ENCODE measurements at places on chromosomes 5 and 9.

- DNase-seq = no peak
Observed at GRCh38 chr9:137486545-137487453, 27.7 kb upstream of the NSMF start.

GRCh38 chr9:128438343-128439109 is 17.3 kb upstream of the ODF2 start:
- DNase-seq = peak; percentile 89

GRCh38 chr9:32431196-32431595 is 46.8 kb downstream of the ACO1 start:
- DNase-seq = no peak

GRCh38 chr9:83633255-83633654 is 10.3 kb downstream of the IDNK start:
- no peak for DNase-seq

DNA sequence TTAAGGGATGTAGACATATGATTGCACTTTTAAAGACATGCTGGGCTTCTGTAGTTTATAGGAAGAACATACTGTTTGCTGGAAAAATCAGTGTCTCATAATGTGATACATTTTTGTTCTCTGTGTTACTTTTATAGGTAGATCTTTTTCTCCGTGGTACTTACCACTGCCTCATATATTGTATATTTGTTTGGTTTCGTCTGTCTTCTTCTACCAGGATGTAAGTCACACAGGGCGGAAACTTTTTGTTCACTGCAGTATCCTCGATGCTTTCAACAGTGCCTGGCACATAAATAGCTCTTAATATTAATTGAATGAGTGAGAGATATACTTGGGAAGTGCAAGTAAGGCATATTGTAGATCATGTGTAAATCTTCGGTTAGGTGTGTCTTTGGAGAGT is 135.4 kb downstream of the GDNF start:
- DNase-seq = no peak

DNA sequence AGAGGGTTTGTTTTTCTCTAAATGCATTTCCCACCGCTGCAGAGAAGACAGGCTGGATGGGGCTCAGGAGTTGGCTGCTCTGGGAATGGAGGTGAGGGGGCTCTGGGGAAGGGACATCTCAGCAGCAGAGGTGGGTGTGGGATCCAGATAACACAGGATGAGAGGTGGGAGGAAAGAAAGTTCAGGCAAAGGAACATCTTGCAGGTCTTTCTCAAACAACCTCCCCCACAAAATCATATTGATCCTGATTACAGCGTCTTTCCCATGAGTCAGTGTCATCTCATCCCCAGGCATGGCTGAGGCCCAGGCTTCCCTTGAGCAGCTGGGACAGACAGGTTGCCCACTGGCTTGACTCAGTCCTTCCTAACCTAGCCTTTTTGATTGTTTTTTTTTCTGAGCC is 11.3 kb upstream of the ACSL6 start:
- DNase-seq = no peak

DNA sequence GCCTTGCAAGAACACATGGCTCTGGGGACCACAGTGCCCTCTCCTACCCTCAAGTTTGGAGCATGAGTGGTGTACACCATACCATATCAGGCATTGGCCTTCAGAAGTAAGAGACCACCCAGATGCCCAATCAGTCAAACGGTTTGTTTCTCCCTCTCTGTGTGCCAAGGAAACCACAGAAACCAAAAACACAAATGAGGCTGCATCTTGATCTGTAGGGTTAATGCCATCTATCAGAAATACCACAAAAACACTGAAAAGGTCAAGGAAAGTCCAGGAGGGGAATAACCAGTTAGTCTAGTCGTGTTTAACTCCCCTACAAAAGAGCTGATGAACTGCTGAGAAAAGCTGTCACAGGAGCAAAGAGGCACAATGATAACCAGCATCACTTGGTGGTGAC is 78.4 kb downstream of the INSYN2B start:
- no peak for DNase-seq

DNA sequence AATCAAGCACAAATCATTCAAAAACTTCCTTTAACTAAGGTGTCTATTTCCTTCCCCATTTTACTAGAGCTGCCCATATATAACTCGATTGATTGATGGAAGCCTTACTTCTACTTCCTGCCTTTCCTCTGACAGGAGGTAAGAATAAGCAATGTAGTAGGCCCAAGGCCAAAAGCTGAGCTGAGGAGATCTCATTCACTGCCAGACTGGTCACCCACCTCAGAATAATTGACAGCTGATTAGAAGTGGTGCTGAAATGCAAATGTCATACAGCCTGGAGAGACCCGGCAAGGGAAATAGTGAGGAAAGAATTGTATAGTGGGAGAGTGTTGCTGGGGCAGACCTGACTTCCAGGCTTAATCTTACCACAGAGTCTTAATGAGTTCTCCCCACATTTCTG is 239.9 kb downstream of the SAXO1 start:
- DNase-seq = no peak

DNA sequence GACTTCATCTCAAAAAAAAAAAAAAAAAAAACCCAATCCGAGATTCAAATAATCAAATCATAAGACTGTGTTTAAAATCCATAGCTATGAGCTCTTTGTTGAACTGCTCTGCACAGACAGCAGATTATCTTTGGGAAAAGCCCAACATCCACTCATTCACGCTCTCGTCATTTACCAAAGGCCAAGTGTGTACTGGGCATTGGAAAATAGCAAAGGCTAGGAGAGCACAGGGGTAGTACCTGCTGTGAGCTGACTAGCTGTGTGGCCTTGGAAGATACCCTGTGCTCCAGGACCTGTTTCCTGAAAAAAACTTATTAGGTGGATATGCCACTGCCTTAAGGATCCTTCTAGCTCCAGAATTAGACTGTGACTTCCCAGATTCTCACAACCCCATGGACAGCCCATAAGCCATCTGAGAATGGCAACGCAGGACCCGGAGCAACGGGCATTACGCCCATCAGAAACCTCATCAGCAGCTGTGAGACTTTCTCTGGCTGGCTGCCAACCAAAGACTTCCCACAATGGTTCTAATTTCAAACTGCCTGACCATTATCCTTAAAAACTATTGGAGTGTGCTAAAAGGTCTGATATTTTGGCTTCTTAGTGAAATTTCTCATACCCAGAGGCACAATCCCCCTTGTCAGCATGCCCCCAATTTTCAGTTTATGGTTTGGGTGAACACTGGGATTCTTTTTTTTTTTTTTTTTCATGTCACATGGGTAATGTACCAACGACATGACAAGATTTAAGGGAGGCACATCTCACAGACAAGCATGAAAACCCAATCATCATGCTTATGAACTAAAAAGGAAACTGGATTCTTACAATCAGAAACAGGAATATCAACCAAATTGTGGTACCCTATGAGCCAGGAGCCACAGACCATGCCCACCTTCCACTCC is 16.8 kb downstream of the SERINC5 start:
- DNase-seq = peak; percentile 71

GRCh38 chr5:65512170-65512937 is 30.6 kb upstream of the ADAMTS6 start:
- DNase-seq = no peak

DNA sequence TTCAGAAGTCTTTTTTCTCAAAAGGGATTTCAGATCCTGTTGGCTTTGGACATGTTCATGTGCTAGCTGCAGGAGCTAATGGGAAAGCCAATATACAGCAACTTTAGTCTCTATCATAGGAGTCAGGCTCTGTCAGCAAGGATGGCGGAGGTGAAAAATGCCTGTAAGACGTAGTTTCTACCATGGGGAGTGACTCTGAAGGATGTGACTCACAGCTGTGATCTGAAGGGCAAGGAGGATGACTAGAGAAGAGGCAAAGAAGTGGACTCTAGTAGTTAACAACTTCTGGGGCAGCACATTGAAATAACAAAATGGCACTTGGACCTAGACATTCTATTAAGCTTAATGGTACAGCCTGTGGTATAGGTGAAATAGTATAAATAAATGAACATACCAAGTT is 3.1 kb upstream of the NDUFS4 start:
- DNase-seq = no peak

- no peak for DNase-seq
Observed at GRCh38 chr5:176793736-176794135, 16.6 kb upstream of the UNC5A start.

DNA sequence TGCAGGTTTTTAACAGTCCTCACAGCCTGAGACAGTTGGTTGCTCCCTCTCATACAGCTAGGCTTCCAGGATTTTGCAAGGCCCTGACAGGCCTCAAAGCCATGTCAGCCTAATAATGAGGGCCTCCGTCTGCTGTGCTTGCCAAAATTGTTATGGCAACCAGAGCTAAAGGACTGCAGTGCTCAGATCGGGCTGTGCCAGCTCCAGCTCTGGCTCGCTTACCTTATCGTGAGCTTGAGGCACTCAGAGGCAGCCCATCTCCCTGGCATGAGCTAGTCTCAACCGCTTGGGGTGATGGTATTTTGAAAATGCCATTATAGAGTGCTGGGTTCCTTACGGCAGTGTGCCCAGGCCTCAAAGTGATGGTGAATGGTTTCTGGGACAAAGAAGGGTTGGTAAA is 8.4 kb downstream of the MTAP start:
- no peak for DNase-seq

GRCh38 chr9:131651160-131651559 is 88.7 kb downstream of the RAPGEF1 start:
- DNase-seq = no peak

DNA sequence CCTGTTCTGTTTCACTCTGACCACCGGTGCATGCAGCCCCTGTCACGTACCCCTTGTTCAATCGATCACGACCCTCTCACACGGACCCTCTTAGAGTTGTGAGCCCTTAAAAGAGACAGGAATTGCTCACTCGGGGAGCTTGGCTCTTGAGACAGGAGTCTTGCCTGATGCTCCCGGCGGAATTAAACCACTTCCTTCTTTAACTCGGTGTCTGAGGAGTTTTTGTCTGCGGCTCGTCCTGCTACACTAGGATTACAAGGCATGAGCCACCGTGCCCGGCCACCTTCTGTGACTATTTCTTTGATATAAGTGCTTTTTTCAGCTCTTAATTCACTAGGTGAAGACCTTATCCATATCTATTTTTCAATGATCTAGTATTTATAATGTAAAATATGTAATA is 167.5 kb downstream of the TTC39B start:
- DNase-seq = peak; percentile 46

DNA sequence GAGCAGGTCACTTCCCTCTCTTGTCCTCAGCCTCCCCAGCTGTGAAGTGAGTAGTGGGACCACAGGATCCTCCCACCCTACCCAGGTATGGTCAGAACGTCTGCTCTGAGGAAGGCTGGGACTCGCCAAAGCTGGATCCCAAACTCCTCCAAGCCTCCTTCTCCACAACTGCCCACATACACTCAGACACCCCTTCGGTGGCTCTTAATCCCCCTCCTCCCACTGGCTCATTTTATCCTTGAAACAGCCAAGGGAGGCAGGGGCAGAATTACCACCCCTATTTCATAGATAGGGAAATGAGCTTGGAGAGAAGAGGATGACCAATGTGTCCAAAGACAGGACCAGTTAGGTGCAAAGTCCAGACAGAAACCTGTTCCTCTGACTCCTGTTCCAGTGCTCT is 121.4 kb downstream of the PAX5 start:
- DNase-seq = no peak

DNA sequence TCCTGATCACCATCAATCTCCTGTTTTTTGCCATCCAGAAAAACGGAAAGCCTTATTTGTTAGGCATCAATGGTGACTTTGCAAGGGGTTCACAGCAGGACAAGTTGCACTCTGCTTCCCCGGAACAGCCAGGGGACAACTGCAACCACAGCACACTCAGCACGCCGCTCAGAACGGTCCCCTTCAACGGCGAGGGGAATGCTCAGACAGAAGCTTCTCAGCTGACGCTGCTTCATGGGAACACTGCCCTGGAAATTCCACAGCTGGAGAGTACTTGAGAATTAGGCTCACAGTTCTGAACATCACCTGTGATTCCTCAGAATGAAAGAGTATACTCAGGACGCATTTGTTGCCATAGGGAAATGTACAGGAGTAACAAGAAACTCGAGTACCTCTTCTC is 40.1 kb upstream of the PLPP6 start:
- DNase-seq = no peak

DNA sequence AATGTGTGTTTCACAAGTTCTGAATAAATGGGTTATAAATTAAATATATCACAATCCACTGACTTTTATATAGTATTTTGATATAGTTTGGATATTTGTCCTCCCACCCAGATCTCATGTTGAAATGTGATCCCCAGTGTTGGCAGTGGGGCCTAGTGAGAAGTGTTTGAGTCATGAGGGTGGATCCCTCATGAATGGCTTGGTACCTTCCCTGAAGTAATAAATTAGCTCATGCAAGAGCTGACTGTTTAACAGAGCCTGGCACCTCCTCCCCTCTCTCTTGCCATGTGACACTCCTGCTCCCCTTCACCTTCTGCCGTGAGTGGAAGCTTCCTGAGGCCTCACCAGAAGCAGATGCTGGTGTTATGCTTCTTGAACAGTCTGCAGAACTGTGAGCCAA is 127.9 kb upstream of the PALM2AKAP2 start:
- DNase-seq = no peak

DNA sequence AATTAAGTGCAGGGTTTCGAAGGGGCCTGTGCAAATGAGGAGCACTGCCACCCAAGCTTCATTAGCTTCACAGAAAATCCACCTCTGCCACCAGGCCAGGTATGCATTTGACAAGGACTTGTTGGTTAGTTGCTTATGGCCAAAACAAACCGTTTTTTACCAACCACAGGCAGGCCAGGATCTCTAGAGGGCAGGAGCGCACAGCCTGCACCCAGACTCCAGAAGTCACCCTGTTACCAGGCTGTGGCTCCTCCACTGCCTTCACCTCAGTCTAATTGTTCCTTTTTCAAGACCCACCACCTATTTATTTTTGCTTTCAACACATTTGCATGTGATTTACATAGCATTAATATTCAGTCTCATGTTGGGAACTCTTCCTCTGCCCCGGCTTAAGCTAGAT is 78.3 kb upstream of the HSPA9 start:
- no peak for DNase-seq

DNA sequence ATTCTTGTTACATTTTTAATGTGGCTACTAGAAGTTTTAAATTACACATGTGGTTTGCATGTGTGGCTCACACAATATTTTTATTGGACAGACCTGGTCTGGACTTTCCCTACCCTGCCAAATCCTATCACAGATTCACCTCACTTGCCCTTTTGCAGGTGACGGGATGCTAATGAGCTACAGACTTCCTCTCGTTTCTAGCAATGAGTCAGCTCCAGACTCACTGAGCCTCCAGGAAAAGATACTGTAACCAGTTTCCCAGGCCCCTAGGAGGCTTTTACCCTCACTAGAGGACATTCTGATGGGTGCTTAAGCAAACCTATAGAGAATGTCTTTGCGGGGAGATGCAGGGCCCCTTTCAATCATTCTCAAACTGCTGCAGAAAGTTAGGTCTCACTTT is 135.4 kb downstream of the WDR41 start:
- DNase-seq = no peak
